ENCODE measurements at places on chromosomes 3 and 15.

DNA sequence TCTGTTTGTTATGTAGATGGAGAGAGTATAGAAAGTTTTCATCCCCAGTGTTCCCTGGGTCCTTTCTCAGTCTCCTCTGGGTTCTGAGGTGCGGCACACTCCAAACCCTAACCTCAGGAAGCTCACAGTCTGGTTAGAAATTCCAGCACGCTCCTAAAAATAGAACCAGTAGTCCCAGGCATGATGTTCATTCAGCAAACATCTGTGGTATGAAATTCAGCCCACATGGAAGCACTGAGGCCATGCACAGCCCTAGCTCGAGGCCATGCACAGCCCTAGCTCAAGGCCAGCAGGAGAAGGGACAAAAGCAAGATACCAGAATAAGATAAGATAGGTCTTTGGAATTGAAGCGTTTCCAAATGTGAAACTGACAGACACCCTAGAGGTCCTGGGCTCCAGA is 82.3 kb upstream of the OXTR start:
- no peak for DNase-seq

DNA sequence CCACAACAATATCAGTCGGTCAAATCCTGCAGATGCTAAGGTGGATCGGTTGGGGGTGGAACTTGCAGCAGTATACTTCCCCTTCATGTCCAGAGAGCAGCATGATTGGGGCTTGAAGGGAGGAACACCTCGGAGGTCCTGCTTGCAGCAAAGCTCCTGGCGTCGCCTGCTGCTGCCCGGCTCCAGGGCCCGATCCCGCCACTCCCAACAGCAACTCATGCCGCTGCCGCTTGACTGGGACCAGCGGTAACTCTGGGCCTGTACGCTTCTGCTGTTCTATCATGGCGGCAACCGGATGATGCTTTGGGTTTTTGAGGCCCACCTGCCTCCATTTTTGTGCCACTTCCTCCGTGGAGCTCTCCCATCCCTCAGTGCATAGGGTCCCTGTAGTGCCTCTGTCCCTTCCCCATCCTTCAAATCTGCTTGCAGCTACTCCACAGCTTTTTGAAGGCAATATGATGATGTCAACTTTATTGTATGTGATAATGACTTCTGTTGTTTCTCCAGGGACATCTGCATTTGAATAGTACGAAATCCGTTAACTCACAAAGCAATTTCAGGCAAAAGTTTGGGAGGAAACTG is 56.3 kb downstream of the KCNAB1 start:
- DNase-seq: no peak

DNA sequence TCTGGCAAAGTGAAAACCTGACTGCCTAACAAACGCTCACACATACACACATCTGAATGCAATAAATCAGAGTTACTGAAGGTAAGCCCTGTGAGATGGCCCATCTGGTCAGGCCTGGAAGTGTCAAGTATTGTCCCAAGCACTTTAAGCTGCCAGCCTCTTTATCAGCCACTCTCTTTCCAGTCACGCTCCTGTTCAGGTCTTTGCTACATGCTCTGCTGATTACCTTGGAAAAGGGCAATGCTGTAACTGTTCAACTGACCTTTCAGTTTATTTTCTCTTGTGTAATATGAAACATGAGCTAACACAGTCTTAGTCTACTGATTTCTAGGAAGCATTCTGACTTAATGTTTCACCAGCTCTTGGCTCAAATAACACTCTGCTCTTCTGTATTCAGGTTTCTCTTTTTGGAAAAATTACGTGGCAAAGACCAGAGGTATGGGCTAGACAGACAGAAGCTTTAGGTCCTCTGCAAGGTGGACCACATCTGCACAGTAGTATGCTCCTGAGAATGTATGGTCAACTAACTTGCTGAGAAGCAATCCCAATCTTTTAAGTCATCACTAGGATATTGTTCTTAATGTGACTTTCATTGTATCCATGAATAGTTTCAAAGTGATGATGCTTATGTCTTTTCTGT is 44.5 kb downstream of the GBE1 start:
- no peak for DNase-seq

- DNase-seq: peak; percentile 78
Measured at GRCh38 chr15:84878504-84878903, 6.0 kb upstream of the SLC28A1 start.

DNA sequence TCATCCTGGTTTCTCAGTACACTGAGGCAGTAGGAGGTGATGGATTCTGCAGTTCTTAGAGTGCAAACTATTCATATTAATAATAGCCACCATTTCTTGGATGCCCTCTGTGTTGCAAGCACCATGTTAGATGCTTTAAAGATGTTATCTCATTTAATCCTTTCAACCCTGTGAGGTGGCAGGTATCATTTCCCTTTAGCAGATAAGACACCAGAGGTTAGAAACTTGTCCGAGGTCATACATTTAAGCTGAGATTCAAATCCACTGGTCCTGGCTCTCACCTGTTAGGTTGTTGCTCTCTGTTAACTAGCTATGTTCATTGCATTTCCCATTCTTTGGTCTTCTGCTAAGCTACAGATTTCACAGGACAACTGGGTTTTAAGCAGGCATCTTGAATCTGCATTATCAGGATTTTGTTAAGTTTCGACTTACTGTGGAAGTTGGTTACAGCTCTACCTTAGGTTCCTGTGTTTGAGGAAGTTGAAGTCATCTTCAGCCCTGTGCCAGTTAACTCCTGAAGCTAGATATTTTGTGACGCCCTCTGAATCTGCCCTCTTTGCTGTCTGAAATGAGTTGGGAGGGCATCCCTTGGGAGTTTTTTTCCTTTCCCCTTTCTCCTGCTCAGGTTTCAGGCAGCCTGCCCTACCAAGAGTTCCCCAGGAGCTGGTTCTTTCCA is 6.4 kb downstream of the PDE8A start:
- peak; percentile 31 for DNase-seq

GRCh38 chr15:83810110-83810509 is 156.2 kb downstream of the ADAMTSL3 start:
- no peak for DNase-seq

DNA sequence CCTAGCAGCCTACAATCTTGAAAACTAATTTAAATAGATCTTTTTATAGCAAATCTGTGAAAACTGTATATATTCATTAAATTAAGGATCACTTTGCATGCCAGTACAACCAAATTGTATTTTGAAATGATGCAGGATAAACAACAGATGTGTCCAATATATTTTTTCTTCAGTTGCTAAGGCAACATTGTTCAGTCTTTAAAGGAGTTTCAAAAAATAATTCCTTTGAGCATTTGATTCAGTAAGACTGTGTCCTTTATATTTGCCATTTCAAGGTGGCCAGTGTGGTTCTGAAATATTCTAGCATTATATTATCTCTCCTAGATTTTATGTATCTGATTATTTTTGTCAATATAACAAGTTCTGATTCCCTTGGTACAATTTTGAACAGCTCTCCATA is 254.7 kb downstream of the PLOD2 start:
- no peak for DNase-seq

DNA sequence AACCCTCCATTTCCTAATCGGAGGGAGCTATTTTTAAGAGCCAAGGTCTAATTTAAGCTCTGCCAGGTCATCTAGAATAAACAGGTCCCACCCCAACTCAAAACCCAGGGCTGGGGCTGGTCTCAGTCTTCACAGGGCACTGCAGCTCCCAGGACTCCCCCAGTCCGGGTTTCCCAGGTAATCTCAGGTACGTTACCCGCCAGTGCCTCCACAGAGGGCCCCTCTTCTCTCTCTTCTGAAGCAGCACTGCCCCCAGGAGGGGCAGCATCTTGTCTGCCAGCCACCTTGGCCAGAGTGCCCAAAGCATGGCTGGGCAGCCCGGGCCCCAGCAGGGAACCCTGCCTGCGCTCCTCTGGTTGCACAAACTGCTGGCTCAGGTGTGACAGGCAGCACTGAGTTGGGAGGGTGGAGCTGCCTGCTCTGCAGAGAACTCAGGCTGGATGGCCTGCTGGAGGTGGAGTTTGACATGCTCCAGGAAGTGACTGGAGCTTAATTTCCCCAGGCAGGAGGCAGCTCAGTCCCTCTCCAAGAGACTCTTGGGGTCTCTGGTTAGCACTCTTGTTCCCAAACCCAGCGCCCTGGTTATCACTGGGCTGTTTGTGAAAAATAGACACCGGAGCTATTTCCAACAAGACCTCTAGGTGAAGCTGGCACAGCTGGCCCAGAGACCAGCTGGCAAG is at the start of gene PLA2G4F:
PLA2G4F (minus strand) TSS at position 394 of the 680 bp plus-strand sequence; CDS start at position 307, 87 bp downstream.
- DNase-seq: no peak

DNA sequence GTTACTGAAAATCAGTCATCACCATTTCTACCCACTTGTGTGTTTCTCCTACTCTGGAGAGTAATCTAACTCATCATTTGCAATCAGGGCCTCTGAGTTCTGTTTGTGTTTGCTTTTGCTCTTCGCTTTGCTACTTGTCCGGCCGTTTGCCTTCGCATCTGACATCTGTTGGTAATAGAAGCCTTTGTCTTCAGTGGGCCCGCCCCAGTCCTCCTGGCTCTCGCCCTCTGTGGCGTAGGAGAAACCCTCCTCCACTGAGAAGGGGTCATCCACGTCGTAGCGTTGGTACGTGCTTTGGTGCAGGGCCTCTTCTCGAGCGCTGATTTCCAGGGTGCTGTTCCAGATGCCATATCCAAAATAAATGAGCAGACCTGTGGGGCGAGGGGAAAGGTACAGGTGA is 48.3 kb downstream of the CLDN11 start:
- no peak for DNase-seq

DNA sequence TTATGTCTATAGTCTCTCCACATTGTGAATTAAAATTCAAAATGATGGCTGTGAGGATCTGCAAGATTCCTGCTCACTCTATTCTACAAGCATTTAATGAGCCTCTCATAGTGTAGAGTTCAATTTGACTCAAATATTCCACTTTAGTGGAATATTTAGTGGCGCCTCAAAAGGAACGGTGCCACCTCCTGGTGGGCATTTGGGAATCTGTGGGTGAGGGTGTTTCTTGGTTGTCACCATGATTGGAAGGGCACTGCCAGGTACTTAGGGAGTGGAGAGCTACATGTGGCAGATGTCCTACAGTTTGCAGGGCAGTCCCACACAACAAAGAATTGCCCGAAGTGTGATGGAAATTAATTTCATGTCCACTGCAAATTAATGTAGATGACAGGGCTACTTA is 21.5 kb upstream of the KCNMB3 start:
- no peak for DNase-seq

DNA sequence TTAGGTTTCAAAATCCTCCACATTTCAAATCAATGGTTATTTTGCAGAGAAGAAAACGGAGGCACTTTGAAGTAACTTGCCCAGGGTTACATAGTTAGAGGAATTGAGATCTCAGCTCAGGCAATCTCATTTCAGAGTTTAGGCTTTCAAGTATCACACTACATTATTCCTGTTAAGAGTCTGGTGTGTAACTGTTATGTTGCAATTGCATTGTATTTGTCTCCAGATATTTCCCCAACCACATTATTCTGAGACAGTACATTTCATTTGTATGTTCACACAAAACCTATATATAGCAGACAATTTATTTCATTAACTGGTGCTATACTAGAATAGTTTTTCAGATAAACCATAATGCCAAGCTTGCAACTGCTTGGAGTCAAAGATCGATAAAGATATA is 154.2 kb upstream of the TSPAN3 start:
- DNase-seq: no peak

DNA sequence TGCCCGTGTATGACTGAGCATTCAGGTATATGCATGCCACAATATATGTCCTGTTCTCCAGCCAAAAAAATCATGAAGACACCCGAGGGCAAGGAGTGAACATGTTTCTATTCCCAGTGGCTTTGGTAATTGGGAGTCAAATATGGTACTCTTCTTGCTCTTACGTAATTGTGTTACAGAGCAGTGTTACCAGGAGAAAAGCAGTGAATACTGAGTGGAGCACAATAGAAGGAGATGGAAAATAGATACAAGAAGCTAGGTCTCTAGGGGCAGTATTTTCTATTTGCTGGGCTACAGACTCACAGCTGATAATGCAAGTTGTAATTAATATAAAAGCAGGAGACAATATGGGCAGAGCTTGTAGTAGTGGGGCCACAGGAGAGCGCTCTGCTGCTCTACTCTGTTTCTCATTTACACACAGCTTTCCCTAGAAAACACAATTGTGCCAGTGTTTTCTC is 13.2 kb downstream of the MEIS2 start:
- DNase-seq: no peak

- no peak for DNase-seq
Measured at GRCh38 chr3:23829242-23829934, 23.6 kb downstream of the UBE2E1 start.

DNA sequence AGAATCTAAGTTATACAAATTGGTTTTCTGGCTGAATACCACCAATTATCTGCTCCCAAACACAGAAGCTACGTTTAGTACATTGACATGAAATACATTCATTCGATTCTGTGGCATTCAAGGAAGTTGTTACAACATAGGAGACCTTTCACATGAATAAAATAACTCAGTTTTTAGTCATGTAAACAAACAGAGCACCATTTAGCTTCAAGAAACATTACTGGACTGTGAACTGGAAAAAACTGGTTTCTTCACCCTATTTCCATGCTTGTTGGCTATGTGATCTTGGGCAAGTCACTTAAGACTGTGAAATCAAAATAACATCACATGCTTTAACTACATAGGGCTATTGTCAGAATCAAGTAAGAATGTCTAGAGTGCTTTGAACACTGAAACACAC is 46.2 kb downstream of the NRG4 start:
- no peak for DNase-seq

GRCh38 chr15:82043130-82043673 is 2.6 kb downstream of the MEX3B start:
- no peak for DNase-seq

DNA sequence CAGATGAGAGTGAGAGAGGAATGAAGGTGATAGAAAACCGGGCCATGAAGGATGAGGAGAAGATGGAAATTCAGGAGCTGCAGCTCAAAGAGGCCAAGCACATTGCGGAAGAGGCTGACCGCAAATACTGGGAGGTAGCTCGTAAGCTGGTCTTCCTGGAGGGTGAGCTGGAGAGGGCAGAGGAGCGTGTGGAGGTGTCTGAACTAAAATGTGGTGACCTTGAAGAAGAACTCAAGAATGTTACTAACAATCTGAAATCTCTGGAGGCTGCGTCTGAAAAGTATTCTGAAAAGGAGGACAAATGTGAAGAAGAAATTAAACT is 88.9 kb downstream of the EOMES start:
- DNase-seq: no peak

DNA sequence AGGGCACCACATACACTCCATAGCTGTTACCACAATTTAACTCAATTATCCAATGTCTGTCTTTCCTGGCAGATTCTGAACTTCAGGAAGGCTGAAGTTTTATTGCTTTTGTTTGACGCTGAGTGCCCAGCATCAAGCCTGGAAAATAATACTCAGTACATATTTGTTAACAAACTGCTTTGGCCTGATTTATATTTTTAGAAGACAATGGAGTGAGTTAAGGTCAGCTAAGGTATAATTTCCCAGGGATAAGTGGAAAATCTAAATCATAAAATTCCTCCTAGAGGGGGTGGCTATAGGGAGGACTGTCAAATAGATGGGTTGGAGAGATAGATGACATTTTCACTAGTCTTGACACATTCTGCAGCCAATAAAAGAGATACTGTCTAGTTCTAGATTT is 659.4 kb upstream of the ADAMTS9 start:
- DNase-seq: no peak

GRCh38 chr3:20832963-20833362 is 647.0 kb upstream of the SGO1 start:
- no peak for DNase-seq

GRCh38 chr15:74022706-74023470 is 28.4 kb downstream of the PML start:
- DNase-seq: no peak

- DNase-seq: no peak
Measured at GRCh38 chr15:58003810-58004209, 61.7 kb downstream of the ALDH1A2 start.

GRCh38 chr3:19959505-19959904 is 12.6 kb downstream of the RAB5A start:
- no peak for DNase-seq

Data from activated CD8-positive, alpha-beta memory T cell treated with anti-CD3 and anti-CD28 coated beads, Interleukin-2, amount 10 ng/mL, durations not matched to agents 7 days and 5 days (primary cell).